Stimulated activated memory B cell treated with anti-CD40 and anti-IgM and Interleukin-4, amounts not matched to agents 10 μg/mL and 1 μg/mL and 100 μg/mL, for 72 hours (primary cell): ENCODE measurements at places on chromosomes 7 and 10.
A peak's percentile ranks its signal among the peaks of the same experiment; 100 is the strongest.

DNA sequence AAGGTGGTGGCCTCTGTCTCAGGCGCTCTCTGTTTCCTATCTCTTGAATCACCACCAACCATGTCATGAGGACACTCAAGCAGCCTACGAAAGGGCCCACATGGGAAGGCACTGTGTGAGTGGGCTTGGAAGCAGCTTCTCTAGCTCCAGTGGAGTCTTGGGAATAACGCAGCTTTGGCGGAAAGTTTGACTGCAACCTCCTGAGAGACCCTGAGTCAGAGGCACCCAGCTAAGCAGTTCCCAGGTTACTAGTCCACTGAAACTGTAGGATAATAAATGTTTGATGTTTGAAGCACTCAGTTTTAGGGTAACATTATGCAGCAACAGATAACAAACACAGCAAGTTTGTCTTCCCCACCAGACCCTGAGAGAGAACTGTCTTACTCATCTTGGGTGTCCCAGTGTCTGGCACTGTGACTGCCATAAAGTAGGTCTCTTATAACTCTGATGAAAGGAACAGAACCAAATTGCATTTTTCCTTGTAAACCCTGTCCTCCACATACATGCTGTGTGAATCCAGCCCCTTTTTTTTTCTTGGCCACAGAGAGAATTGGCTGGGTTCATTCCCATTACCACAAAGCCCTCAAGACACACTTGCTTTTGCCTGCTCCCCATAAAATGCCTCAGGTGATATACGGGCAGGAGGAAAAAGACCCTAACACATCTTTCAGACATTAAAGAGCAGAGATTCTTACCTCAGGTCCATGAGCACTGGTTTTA is 185.5 kb downstream of the ZNF365 start:
- H3K36me3 ChIP-seq = no peaks in the 10 kb centered on the region
- no peak for ATAC-seq

DNA sequence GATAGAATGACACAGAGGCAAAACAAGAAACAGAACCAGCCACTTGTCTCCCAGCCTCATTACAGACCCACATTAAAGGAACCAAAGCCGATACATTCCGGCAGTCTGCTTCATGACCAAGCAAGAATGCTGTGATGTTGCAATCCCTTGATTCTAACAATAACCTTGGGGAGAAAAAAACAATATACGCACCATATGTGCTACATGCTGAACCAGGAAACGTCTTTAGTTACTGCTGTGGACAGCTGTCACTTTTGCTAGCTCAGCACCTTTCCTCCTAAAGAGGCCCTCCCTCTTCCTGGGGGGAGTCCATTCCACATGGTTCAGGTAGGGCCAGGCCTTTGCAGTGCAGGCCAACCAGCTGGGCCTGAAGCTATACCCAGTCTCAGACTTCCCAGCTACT is 79.1 kb downstream of the PRTFDC1 start:
- no peaks in the 10 kb centered on the region for H3K27me3 ChIP-seq
- no peak overlapping the region for H3K27ac ChIP-seq
- H3K4me1 ChIP-seq = peaks cover 8% of the 10 kb centered on the region
- peaks cover 6% of the 10 kb centered on the region for H3K36me3 ChIP-seq
- H3K4me3 ChIP-seq = no peak overlapping the region

GRCh38 chr7:156002362-156003066 is 190.3 kb upstream of the SHH start:
- no peak overlapping the region for H3K4me3 ChIP-seq
- no peaks in the 10 kb centered on the region for H3K36me3 ChIP-seq
- H3K27ac ChIP-seq = no peak overlapping the region
- no peak for ATAC-seq

DNA sequence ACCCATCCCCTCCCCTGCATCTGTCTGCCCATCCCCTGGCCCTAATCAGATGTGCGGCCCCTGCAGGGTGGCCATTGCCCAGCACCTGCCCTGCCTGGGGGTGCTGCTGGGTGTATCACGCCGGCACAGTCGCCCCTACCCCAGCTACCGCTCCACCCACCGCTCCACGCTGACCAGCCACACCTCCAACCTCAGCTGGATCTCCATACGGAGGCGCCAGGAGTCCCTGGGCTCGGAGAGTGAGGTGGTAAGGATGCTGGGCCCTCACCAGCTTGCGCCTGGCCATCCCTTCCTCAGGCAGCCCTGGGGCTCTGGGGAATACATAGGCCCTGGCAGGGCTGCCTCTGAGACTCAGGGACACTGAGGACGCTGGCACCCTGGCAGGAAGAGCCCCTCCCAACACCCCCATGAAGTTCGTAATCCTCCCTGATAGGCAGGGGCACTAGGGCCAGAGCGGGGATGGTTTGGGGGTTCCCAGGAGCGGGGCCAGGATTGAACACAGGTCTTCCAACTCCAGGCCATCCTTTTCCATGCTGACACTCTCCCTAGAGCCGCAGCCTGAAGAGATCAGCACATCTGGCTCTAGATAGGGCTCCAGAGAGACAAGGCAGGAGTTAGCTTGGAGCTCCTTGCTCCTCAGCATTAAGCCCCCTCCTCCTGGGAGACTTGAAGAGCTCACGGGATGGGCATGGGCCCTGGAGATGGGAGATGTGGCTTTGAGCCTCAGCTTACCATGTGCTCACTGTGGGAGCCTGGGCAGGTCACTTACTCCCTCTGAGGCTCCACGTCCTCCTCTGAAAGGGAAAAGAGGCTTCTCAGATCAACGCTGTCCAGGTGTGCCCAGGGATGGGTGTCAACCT is 5.9 kb upstream of the LDB3 start:
- H3K27me3 ChIP-seq = no peaks in the 10 kb centered on the region
- no peak overlapping the region for H3K27ac ChIP-seq
- no peak for ATAC-seq
- H3K4me3 ChIP-seq = no peak overlapping the region
- H3K4me1 ChIP-seq = no peaks in the 10 kb centered on the region

- H3K4me1 ChIP-seq = peaks cover 32% of the 10 kb centered on the region
- H3K27me3 ChIP-seq = peaks cover 19% of the 10 kb centered on the region
- H3K36me3 ChIP-seq = peaks cover 4% of the 10 kb centered on the region
- no peak overlapping the region for H3K27ac ChIP-seq
Observed at GRCh38 chr7:157276091-157276561, 60.7 kb upstream of the DNAJB6 start.

DNA sequence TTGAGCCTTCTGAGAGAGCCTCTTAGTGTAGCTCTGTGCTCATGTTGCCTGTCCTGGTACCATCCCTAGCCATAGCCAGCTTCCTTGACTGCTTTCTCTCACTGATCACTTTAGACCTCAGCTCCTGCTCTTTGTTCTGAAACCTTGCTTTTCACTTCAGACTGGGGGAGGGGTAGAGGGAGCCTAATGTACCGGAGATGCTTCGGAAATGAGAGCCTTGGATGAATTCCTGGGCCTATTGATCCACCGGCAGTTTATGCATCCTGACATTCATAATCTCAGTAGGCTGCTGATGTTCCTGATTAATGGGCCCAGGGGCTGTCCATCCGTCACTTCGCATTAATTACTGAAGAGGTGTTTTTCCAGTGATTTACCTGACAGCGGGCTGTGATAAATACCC is 38.8 kb downstream of the R3HCC1L start:
- no peak overlapping the region for H3K27ac ChIP-seq
- no peak for ATAC-seq
- peaks cover 28% of the 10 kb centered on the region for H3K4me1 ChIP-seq
- peaks cover 61% of the 10 kb centered on the region for H3K36me3 ChIP-seq

GRCh38 chr10:24350070-24350921 is 141.4 kb downstream of the KIAA1217 start:
- H3K27me3 ChIP-seq = no peaks in the 10 kb centered on the region
- no peak for ATAC-seq
- no peak overlapping the region for H3K27ac ChIP-seq
- H3K4me3 ChIP-seq = no peak overlapping the region
- H3K4me1 ChIP-seq = no peaks in the 10 kb centered on the region

GRCh38 chr10:26628395-26628794 is 69.1 kb upstream of the PDSS1 start:
- no peak overlapping the region for H3K4me3 ChIP-seq
- peaks cover 13% of the 10 kb centered on the region for H3K4me1 ChIP-seq
- no peaks in the 10 kb centered on the region for H3K36me3 ChIP-seq
- peaks cover 55% of the 10 kb centered on the region for H3K27me3 ChIP-seq
- H3K27ac ChIP-seq = no peak overlapping the region

DNA sequence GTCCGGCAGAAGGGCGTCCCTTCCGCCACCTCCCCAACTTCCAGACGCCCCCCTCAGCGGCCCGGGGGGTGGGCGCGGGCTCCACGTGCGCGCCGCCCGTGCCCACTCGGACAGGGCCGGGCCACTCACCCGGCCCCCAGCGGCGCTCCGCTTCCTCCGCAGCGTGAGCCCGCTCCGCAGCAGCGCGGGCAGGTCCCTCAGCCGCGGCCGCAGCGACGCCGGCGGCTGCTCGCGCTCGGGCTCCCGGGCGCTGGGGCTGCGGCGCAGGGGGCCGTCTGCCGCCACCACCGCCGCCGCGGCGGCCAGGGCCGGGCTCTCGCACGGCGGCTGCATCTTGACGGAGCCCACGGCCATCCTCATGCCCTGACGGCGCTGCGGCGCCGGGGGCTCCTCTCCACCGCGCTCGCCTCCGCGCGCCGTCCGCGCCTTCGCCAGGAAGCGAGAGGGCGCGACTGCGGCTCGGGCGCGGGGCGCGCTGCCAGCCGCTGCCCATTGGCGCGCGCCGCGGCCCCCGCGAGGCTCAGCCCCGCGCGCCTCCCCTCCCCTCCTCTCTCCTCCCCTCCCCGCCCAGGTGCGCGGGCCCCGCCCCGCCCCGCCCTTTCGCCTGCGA is at the start of gene RAPGEF5:
Gene RAPGEF5, minus strand, starts transcription at position 454 of the 610 bp plus-strand sequence. Its CDS starts 94 bp downstream, at position 360.
- ATAC-seq = peak; percentile 40
- H3K36me3 ChIP-seq = no peaks in the 10 kb centered on the region
- peaks cover 5% of the 10 kb centered on the region for H3K4me1 ChIP-seq

- no peak overlapping the region for H3K4me3 ChIP-seq
- peaks cover 18% of the 10 kb centered on the region for H3K4me1 ChIP-seq
- H3K27ac ChIP-seq = no peak overlapping the region
Observed at GRCh38 chr7:99767662-99768061, 16.3 kb downstream of the CYP3A4 start.

GRCh38 chr7:518630-519483 is 789 bp downstream of the PDGFA start:
- no peak overlapping the region for H3K27ac ChIP-seq
- H3K36me3 ChIP-seq = no peaks in the 10 kb centered on the region
- H3K27me3 ChIP-seq = peaks cover 43% of the 10 kb centered on the region
- peaks cover 21% of the 10 kb centered on the region for H3K4me1 ChIP-seq
- peak overlapping the region; percentile 80 for H3K4me3 ChIP-seq

GRCh38 chr7:84249656-84250055 is 55.1 kb upstream of the SEMA3A start:
- H3K36me3 ChIP-seq = no peaks in the 10 kb centered on the region
- no peak for ATAC-seq
- H3K27me3 ChIP-seq = no peaks in the 10 kb centered on the region
- no peak overlapping the region for H3K4me3 ChIP-seq

DNA sequence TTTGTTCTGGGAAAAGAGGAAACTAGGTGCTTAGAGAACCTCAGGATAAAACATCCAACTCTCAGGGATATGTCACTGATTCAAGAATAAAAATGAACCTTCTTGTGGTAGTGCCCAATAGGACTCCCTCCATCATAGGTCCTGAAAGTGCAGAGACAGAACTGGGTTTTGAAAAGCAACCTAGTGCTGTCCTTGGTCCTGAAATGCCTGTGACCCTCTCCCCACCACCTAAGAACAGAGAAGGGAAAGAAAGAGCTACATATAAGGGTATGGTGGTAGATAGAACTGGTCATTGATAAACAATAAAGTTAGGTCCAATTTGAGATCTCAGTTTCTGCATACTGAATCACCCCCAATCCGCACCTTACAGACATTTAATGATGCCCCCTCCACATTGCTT is 953.3 kb downstream of the XPNPEP1 start:
- no peak overlapping the region for H3K4me3 ChIP-seq
- no peak for ATAC-seq
- no peak overlapping the region for H3K27ac ChIP-seq

DNA sequence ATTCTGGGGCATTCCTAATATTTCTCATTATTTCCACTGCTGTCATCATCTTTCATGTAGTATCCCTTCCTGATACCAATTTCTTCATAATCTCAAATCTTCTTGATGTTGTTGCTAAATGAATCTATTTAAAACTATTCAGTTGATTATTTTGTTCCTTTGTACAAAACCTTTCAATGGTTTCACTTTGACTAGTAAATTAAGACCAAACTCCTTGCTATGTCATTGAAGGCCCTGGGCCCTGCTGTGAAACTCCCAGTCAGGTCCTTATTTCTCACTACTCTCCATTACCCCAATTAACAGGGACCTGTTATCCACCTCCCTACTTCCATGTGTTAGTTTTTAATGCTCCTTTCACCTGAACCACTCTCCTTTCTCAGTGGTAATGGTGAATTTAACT is 97.0 kb downstream of the CTTNBP2 start:
- no peak for ATAC-seq
- H3K4me3 ChIP-seq = no peak overlapping the region
- H3K36me3 ChIP-seq = no peaks in the 10 kb centered on the region
- H3K27me3 ChIP-seq = peaks cover 15% of the 10 kb centered on the region

GRCh38 chr7:142603870-142604448 is 145.3 kb upstream of the PRSS1 start:
- H3K4me1 ChIP-seq = no peaks in the 10 kb centered on the region
- H3K4me3 ChIP-seq = no peak overlapping the region
- H3K27ac ChIP-seq = no peak overlapping the region
- H3K36me3 ChIP-seq = no peaks in the 10 kb centered on the region

DNA sequence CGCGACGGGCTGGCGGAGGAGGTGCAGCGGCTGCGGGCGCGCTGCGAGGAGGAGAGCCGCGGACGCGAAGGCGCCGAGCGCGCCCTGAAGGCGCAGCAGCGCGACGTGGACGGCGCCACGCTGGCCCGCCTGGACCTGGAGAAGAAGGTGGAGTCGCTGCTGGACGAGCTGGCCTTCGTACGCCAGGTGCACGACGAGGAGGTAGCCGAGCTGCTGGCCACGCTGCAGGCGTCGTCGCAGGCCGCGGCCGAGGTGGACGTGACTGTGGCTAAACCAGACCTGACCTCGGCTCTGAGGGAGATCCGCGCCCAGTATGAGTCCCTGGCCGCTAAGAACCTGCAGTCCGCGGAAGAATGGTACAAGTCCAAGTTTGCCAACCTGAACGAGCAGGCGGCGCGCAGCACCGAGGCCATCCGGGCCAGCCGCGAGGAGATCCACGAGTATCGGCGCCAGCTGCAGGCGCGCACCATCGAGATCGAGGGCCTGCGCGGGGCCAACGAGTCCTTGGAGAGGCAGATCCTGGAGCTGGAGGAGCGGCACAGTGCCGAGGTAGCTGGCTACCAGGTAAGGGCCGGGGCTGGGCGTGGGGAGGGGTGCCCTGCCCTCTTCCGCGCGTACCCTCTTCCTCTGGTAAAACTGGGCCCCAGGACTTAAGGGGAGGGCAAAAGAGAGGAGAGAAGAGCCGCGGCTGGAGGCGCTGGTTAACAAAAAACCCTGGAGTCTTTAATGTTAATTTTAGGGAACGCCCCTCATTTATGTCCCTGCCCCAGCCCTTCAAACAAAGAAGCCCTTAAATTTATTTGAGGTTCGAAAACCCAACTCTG is 987 bp downstream of the INA start:
- H3K4me3 ChIP-seq = peak overlapping the region; percentile 68
- ATAC-seq = no peak
- H3K27me3 ChIP-seq = peaks cover 76% of the 10 kb centered on the region
- H3K4me1 ChIP-seq = peaks cover 12% of the 10 kb centered on the region

- H3K36me3 ChIP-seq = no peaks in the 10 kb centered on the region
- ATAC-seq = no peak
- no peak overlapping the region for H3K27ac ChIP-seq
- no peak overlapping the region for H3K4me3 ChIP-seq
Observed at GRCh38 chr7:158404031-158404761, 183.4 kb downstream of the PTPRN2 start.
